Upper lobe of right lung (tissue), 1 donor: ENCODE measurements at places on chromosomes 7 and 10. TPM values are rescaled to one million over a fixed set of nuclear protein-coding genes. Genes with fewer than 3 reads are reported as not detected.
A peak's percentile ranks its signal among the peaks of the same experiment; 100 is the strongest.

DNA sequence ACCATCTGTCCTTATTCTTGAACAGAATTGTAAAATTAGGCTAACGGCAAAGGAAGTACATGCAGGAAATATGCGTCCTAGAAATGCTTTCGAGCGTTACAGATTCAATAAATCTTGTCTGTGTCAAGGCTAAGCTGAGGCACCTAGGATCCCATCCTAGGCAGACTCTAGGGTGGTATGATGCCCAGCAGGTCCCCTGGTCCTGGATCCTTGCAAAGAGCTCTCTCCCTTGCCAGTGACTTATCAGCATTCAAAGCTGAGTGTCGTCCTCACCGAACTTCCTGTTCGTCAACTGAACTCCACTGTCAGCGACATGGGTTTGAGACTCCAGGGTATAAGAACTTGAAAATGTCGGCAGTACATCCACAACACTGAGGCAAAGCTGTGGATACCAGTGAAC is 61.5 kb downstream of the AKR1E2 start:
- DNase-seq: no peak
- H3K4me3 ChIP-seq: no peak overlapping the region
- no peaks in the 10 kb centered on the region for H3K4me1 ChIP-seq
- no peaks in the 10 kb centered on the region for H3K27me3 ChIP-seq

GRCh38 chr7:6608794-6609193 is 6.6 kb upstream of the ZNF853 start:
- H3K27ac ChIP-seq: no peak overlapping the region
- no peak overlapping the region for H3K4me3 ChIP-seq
- no peak for DNase-seq

DNA sequence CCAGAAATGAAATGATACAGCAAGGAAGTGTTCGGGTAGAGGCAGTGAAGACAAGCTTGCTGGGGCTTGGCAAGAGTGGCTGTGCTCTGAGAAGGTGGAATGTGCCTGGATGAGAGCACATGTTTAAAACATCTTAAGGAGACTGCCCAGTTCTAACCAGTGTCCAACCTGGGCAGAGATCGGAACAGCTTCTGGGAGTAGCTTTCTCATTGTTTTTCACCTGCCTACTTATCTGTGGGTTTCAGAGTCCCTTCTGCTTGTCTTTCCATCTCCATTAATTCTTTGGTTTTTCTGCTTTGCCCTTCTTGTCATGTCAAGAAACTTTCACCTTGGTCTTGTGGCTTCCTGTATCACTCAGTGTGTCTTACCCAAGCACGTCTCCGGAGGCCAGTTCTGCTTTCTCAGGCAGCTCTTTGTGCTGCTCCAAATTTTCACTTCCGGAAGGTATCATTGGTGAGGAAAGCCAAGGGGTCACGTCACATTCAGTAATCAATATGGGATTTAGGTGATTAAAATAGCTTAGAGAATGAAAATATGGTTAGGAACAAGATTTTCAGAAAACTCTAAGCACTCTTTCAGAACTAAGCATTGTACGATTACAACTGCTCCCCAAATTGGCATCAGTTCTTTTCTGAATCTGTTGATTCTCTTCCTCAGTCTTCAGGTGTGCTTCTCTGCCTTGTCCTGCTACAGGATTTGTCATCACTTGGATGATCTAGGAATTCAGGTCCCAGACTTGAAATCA is 5.5 kb upstream of the LAMB4 start:
- H3K36me3 ChIP-seq: no peaks in the 10 kb centered on the region
- DNase-seq: no peak
- H3K4me1 ChIP-seq: no peaks in the 10 kb centered on the region
- no peak overlapping the region for H3K4me3 ChIP-seq

CHST15 gene
- 49.2 TPM for total RNA-seq

- H3K36me3 ChIP-seq: peaks cover 9% of the 10 kb centered on the region
- peak overlapping the region; percentile 89 for H3K4me3 ChIP-seq
- peak overlapping the region; percentile 99 for H3K27ac ChIP-seq
- peaks cover 30% of the 10 kb centered on the region for H3K4me1 ChIP-seq
- H3K27me3 ChIP-seq: no peaks in the 10 kb centered on the region
These were observed 1.2 kb upstream of the MAP3K8 start for GRCh38 chr10:30432622-30433305.

DNA sequence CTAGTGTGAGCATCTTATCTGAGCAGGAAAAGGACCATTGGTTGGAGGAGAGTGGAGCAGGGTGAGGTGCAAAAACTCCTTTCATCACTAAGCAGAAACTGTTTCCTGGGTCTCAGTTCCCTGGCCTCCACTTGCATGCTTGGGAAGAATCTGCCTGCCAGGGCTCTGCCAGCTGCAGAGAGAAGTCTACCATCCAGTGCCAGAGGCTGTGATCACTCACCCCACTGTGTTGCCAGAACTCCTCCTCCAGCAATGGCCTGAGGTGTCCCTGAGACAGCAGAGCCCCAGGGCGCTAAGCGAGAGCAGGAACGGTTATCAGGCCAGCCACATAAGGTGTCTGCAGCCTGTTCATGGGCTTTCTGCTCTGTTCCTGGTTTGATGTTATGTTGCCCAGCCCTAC is 991.4 kb downstream of the CCSER2 start:
- H3K4me3 ChIP-seq: no peak overlapping the region
- DNase-seq: no peak
- H3K27ac ChIP-seq: no peak overlapping the region
- no peaks in the 10 kb centered on the region for H3K36me3 ChIP-seq

DNA sequence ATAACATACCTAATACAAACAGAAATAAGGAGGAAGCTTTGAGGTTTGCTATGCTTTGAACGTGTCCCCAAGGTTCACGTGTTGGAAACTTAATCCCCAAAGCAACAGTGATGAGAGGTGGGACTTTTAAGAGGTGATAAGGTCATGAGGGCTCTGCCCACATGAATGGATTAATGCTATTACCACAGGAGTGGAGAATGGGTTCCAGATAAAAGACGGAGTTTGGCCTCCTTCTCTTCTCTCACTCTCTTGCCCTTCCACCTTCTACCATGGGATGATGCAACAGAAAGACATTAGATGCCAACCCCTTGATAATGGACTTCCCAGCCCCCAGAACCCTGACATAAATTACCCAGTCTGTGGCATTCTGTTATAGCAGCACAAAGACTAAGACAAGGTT is 9.6 kb downstream of the ITGB1 start:
- H3K27ac ChIP-seq: no peak overlapping the region
- no peaks in the 10 kb centered on the region for H3K36me3 ChIP-seq
- no peak overlapping the region for H3K4me3 ChIP-seq
- DNase-seq: no peak
- H3K27me3 ChIP-seq: no peaks in the 10 kb centered on the region

DNA sequence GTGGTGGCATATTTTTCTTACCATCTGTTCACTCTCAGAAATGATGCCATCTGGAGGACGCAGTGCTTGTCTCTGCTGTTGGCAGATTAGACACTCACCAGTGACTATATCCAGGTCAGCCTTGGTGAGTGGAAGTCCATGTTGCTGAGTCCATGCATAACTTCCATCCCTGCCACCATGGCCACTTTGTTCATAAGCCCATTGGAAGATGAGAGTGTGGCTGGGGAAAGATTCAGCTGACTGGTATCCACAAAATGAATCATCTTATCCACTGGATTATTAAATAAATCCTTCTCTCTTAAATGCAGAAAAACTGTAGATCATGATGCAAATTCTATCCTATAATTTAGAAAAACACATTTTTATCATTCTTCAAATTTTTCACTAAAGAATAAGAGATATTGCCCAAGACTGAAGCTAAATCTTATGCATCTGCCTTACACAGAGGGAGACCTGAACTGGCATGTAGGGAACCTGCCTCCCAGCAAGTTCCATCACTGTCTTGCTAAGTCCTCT is 726.9 kb downstream of the TNS3 start:
- H3K27me3 ChIP-seq: no peaks in the 10 kb centered on the region
- H3K4me1 ChIP-seq: no peaks in the 10 kb centered on the region
- no peak overlapping the region for H3K4me3 ChIP-seq

GPR15LG gene
- not detected for total RNA-seq

DNA sequence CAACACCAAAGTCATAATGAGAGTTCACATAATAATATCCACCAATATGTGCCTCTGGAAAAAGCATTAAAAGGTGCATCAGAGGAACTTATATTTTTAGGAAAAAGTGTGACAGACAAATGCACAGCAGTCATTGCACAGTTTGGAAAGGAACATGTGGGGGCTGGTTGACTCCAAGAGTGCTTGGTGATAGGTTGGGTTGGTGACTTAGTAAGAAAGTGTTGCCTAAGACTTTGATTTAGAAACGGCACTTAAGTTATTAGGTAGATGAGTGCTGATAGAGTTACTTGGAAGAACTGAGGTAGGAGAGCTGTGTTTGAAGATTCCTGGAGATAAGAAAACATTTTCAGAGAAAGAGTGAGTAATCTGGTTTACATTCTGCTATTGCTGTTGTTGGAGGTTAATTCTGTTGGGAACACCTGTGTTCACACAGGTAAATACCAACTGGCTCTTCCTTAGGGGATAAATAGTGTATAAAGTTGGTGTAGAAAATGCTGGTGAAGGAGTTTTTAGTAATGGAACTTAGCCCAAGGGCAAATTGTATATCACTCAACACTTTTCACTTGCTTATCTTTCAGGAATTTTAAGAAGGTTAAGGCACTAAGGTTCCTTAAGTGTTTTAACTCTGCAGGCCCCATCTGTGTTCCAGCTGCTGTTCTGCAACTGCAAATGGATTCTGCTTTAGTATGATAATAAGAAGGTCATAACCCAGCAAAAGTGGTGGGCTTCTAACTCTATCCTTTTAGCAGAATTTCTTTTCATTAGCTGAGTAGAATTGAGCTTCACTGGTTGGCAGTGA is 196.1 kb downstream of the NSUN6 start:
- H3K27me3 ChIP-seq: no peaks in the 10 kb centered on the region
- H3K4me1 ChIP-seq: no peaks in the 10 kb centered on the region
- no peaks in the 10 kb centered on the region for H3K36me3 ChIP-seq
- no peak overlapping the region for H3K4me3 ChIP-seq

DNA sequence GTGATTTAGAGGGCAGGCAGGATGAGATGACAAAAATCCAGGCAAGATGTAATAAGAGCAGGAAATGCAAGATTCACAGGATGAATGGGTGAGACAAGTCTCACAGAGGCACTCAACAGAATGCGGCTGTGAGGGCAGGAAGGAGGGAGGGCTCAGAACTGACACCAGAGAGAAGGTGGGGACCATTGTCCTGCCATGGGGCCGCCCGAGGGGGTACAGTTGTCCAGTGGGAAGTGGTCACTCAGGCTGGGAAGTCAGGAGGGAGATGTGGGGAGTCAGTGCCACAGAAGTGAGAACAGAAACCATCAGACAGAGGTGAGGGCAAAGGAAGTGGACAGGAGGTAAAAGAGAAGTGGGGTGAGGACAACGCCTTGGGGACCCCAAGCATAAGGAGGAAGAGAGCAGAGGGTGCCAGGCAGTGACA is 8.9 kb downstream of the HIP1 start:
- H3K27me3 ChIP-seq: no peaks in the 10 kb centered on the region
- no peaks in the 10 kb centered on the region for H3K36me3 ChIP-seq
- peaks cover 33% of the 10 kb centered on the region for H3K4me1 ChIP-seq
